ENCODE measurements at places on chromosomes 4 and X. TPM values are rescaled to one million over a fixed set of nuclear protein-coding genes. Genes with fewer than 3 reads are reported as not detected.

The MAP9 gene
- 0.32 TPM for total RNA-seq

GRCh38 chr4:144223661-144224060 lies 83.1 kb upstream of the GYPA start:
- DNase-seq = no peak

The CXCL13 gene
- not detected for total RNA-seq

GRCh38 chrX:47568656-47569295 lies 7.8 kb downstream of the ARAF start:
- DNase-seq = no peak

DNA sequence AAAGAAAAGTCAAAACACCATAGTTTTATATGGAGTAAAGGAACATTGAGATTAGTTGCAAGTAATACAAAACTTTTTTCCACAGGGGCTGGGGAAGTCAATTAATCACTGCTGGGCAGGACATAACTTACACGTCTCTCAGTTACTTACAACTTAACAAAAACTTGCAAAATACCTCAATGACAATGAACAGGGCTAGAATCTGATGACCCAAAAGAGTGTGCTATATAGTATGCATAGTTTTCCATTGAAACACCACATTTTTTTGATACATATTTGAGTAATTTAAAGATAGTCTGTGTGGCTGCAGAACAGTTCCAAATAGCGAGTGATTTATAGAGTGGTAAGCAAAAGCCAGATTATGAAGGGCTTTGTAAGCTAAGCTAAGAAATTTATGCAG lies 172.3 kb upstream of the TRPC5 start:
- DNase-seq = no peak

The GSX2 gene
- total RNA-seq = not detected

- DNase-seq = no peak
Observed at GRCh38 chrX:103607364-103608305, at the start of gene TCEAL3. Gene TCEAL3 (plus strand): TSS chrX:103607963. CDS start chrX:103609065, 1,102 bp downstream.

GRCh38 chr4:24988776-24989175 lies 42.0 kb downstream of the LGI2 start:
- DNase-seq = peak; percentile 13

DNA sequence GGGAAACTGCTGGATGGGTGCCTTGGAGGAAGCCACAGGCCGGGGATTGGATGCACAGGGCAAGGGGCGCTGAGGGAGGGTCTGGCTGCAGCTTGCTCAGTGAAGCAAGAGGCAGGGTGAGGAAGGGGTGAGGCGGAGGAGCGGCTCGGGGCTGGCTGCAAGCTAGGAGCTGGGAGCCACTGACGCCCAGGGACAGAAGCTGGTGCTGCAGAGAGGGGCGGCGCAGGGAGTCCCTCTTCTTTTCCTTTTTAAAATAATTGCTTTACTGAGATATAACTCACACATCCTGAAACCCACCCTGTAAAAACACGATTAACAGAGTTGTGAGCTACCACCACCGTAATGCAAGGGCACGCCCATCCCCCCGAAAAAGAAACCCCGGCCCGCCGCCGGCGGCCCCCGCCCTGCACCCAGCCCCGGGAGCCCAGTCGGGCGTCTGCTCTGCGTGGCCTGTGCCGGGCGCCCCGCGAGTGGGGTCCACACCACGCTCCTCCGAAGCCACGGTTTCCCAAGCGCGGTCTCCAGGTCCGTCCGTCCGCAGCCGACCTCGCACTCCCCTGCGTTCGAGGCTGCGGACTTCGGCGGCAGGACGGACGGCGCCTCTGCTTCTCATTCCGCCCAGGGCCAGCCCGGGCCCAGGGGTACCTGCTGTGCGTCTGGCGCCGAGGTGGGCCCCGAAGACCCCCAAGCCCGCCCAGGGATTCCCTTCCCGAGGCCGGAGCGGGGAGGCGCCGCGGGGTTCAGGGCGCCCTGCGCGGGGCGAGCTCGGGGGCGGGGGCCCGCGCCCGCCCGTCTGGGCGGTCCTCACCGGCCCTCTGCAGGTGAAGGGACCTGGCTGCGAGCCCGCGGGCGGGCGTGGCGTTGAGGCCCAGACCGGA lies 866 bp upstream of the UVSSA start:
- no peak for DNase-seq

DNA sequence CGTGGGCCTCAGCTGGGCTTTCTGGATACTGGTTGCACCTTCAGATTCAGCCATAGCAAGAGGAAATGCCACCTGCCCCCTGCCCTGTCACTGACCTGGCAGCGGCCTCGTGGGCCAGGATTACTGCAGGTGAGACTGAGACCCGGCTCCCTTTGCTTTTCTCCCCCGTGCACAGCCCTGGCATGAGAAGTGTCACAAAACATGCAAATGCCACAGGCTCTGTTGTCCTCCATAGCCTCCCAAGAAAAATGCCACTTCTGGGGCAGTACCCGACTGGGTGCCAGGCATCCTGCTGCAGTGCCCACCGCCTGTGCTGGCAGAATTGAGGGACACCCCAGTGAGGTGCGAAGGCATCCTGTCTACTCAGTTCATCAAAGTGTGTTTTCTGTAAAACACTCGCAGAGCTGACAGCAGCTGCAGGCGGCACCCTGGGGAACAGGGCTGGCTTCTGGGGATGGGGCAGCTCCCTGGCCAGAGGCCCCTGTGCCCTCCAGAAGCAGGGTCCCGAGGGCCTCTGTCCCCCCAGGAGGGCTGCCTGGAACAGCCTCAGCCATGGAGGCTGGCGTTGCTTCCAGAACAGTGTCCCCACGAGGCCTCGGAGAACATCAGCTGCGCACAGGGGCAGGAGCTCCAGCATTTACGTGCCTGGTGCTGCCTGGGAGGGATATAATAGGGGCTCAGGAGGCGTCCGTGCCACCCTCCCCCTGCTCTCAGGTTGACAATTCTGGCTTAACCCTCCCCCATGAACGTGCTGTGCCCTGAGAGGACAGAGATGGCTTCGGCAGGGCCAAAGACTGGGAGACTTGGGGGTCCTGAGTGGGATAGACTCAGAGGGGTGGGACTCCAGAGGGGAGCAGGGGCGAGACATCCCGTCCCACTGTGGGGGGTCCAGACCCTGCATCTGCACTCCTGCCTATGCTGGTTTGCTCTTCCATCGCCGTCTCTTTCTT lies 99.5 kb upstream of the NKX1-1 start:
- DNase-seq = no peak

DNA sequence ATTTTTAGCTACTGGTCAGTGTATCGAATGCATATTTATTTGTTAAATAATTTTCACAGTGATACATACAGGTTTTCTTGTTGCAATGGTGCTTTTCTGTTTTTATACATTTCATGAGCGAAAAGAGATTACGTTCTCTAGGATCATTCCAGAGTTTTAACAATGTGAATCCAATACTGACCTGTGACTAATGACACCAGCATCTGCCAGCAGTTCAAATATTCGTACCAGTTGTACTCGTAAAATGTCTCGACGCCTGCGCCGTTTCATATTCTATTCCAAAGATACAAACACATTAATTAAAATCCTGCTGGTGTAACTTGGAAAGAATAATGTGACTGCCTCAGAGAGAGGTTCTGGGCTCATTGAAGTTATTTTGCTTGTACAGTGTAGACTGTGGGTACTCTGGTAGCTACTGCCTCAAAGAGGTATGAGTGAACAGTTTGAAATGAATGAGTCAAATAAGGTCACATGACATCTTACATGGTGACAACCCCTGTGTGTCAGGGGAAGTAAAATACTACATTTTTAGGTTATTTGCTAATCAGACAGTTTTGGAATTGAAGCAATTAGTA lies 80.7 kb downstream of the ZAR1 start:
- no peak for DNase-seq

- no peak for DNase-seq
Observed at GRCh38 chr4:14404730-14405129, 597.6 kb upstream of the CPEB2 start.

- DNase-seq = peak; percentile 12
Observed at GRCh38 chr4:91116861-91117260, 989.7 kb downstream of the CCSER1 start.

DNA sequence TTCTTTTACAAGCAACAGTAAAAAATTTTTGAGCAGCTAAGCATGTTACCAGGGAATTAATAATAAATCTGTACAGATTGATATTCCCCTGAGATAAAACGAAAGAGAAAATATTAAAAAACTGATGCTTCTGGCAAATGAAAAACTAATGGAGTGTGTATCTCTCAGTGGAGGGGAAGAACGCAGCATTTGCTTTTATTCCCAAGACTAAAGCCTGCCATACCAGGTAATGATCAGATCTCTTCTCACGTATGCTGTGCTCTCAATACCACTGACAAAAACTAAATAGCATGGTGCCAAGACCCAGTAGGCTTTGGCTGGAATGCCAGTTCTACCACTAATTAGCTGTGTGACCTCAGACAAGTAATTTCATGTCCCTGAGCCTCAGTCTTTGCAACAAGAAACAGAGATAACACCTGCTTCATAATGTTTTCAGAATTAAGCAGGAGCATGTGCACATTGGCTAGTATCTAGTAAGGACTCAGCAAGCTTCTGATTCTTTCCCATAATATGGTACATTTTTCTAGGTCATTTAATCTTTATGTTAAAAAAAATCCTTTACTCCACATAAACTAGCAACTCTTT lies 179.6 kb downstream of the CENPC start:
- DNase-seq = no peak

The ACE2 gene
- not detected for total RNA-seq

- DNase-seq = no peak
Observed at GRCh38 chr4:140854168-140854567, 98.0 kb upstream of the TBC1D9 start.

DNA sequence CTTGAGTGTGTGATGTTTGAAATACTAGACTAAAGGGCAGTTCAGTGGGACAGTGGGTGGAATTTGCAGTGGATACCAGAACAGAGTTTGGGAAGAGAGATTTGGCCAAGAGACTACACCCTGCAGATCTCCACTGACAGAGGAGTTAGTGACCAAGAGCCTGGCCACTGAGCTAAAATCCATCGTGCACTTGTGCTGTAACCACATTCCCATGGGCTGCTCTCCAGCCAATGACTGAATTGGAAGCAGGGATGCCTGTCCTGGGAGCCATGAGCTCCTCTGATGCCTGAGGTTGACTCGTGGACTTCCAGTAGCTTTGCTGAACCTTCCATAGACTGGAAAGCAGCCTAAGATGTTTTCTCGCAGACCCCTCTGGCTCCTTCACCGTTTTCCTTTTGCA lies 296.1 kb downstream of the TRIML1 start:
- no peak for DNase-seq

The TEX13B gene
- not detected for total RNA-seq

DNA sequence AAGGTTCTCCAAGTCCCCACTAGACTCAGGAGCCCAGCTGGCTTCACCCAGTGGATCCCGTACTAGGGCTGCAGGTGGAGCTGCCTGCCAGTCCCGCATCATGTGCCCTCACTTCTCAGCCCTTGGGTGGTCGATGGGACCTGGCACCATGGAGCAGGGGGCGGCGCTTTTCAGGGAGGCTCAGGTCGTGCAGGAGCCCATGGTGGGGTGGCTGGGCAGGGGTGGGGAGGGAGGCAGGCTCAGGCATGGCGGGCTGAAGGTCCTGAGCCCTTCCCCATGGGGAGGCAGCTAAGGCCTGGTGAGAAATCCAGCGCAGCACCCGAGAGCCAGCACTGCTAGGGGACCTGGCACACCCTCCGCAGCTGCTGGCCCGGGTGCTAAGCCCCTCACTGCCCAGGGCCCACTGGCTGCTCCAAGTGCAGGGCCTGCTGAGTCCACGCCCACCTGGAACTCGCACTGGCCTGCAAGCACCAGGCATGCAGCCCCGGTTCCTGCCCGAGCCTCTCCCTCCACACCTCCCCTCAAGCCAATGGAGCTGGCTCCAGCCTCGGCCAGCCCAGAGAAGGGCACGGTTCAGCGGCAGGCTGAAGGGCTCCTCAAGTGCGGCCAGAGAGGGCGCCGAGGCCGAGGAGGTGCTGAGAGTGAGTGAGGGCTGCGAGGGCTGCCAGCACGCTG lies 72.7 kb upstream of the SLIT2 start:
- DNase-seq = no peak

GRCh38 chr4:128718768-128719167 lies 90.7 kb upstream of the JADE1 start:
- DNase-seq = no peak

GRCh38 chrX:154804957-154805695 lies at the start of gene MPP1:
Gene MPP1 (minus strand): TSS chrX:154805485. CDS start chrX:154805373, 112 bp downstream.
- peak; percentile 32 for DNase-seq

The FGF16 gene
- total RNA-seq = not detected

DNA sequence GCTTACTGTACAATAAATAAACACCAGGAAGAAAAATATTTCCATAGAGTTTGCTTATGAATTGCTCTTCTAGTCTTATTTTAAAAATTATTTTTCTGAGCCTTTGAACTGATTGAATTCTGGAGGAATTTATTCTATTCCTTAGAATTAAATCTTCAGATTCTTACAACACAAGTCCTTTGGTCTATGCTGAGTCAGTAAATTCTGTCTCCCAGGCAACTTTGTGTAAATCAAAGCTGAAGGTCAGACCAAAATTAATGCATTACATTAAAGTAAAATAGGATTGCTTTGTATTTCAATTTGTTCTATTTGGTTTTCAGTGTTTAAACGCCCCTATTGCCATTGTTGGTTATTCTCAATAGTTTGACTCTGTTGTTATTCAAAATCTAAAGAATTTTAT lies 26.8 kb upstream of the STPG2 start:
- no peak for DNase-seq

The UGT2A3 gene
- not detected for total RNA-seq

The SHROOM4 gene
- 0.05 TPM for total RNA-seq

The HSFX4 gene
- not detected for total RNA-seq

The TMPRSS11F gene
- total RNA-seq = not detected

The MAGEA6 gene
- 0.57 TPM for total RNA-seq

GRCh38 chrX:68018248-68019203 lies 414.8 kb downstream of the OPHN1 start:
- peak; percentile 10 for DNase-seq

The TRPC3 gene
- 0.25 TPM for total RNA-seq

GRCh38 chrX:39169976-39170375 lies 368.7 kb downstream of the MID1IP1 start:
- DNase-seq = no peak

- no peak for DNase-seq
Observed at GRCh38 chrX:5155301-5155700, 1073.4 kb downstream of the NLGN4X start.

The GPR34 gene
- total RNA-seq = not detected

DNA sequence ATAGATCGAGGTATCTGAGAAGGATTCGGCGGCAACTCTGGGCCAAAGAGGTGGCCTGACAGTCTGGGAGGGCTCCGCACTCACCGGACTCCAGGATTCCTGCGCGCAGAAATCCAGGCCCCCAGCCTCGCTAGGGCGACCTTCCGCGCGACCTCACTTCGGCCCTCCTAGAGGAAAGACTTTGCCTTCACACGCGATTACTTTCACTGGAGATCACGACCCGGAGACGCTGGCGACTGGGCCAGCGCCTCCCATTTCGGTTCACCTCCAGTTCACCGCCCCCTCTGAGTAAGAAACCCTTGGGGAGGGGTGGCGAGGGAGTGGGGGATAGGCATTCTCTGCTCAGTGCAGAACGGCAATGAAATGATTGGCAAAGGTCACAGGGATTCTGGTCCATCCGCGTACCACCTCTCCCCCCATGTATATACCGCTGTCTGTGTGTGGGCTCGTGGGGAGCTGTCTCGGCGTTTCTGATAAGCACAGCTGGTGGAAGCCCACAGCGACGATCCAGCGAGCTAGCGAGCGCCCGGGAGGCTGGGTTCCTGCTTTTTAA lies 2.5 kb downstream of the POU3F4 start:
- no peak for DNase-seq

The APBB2 gene
- total RNA-seq = 72.5 TPM

- DNase-seq = no peak
Observed at GRCh38 chr4:107509615-107510014, 210.4 kb downstream of the PAPSS1 start.

- no peak for DNase-seq
Observed at GRCh38 chrX:56397636-56398035, 165.5 kb downstream of the KLF8 start.

GRCh38 chrX:72126048-72126415 lies 5.7 kb downstream of the RTL5 start:
- no peak for DNase-seq

GRCh38 chr4:2882341-2882740 lies 38.7 kb downstream of the ADD1 start:
- no peak for DNase-seq
